ENCODE measurements at places on chromosomes 5 and 9. TPM values are rescaled to one million over a fixed set of nuclear protein-coding genes. Genes with fewer than 3 reads are reported as not detected.

- DNase-seq, result no peak
These were observed 213.1 kb downstream of the PSAT1 start for GRCh38 chr9:78510035-78510434.

DNA sequence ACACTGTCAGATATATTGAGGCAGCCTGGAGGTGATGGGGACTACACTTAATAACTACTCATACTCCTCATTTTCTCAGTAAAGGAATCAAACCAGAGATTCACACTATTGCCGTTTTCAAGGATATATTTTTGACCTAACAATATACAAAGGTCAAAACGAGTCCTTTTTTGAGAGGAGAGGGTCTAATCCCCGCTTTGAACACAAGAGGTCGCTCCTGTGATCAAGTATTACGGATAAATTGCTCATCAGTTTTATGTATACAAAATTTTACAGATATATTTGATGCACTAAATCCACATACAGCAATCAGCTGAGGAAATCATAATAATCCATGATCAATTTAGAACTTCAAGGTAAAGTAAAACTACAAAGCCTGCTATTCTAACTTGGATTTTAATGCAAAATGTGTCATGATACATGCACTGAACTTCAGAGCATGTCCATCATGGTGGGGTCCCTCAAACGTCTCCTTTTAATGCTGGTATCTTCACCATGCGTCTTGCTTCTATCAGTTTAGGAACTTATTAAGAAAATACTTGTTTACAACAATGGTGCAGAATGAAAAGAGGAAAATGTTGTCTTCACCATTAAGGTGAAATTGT is 2.5 kb upstream of the ISL1 start:
- DNase-seq, result no peak

DNA sequence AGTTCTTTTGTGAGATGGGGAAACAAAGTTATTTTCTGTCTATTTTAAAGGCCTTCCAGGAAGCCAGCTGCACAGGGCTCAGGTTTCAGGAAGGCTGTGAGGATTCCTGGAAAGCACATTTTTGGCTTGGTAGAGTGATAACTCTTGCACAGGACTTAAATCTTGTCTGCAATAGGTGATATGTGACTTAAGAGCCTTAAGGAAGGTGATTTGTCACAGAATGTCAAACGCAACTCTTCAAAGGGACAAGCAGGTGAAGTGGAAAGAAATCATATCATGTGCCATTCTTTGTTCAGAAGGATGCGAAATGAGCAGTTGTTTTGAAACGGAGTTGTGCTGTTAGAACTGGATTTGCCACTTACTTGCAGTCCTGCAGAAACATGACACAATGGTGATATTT is 459.3 kb downstream of the MAT2B start:
- peak; percentile 31 for DNase-seq

DNA sequence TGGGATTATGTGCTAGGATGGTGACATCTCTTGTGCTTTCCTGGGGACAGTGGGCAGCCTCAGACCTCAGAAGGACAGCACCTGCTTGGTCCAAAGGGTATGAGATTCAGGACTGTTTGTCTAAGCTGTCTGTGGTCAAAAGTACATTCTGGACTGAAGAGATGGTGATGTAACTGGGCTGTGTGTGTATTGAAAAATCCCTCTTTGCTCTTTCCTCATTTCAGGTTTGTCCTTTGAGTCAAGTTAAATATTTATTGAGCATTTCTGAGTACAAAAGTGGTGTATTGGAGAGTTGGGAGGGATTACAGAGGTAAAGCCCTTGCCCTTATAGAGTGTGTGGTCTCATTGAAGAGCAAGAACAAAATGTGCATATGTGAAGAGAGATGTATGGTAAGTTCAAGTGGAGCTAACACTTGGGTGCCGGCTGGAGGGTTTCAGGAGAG is 46.7 kb downstream of the RCL1 start:
- DNase-seq, result no peak

DNA sequence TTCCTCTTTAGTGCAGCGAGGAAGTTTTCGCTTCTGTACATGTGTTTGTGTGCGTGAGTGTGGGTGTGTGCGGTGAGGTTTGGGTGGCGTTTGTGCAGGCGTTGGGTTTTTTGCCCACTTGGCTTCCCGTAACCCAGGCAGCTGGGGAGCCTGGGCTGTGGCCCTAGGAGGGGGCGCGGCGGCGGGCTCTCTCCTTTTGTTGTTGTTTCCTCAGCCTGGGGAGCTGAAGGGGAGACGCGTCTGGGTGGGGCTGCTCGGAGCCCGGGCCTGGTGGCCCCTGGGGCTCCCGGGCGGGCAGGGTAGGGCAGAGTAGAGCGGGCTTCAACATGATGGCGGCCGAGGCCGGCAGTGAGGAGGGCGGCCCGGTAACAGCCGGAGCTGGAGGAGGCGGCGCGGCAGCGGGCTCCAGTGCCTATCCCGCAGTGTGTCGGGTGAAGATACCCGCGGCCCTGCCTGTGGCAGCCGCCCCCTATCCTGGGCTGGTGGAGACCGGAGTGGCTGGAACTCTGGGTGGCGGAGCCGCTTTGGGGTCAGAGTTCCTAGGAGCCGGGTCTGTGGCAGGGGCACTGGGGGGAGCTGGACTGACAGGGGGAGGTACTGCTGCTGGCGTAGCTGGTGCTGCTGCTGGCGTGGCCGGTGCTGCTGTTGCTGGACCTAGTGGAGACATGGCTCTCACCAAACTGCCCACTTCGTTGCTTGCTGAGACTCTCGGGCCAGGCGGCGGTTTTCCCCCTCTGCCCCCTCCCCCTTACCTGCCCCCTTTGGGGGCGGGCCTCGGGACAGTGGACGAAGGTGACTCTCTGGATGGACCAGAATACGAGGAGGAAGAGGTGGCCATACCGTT is 665 bp downstream of the RASA1 start:
- DNase-seq, result peak; percentile 63

DNA sequence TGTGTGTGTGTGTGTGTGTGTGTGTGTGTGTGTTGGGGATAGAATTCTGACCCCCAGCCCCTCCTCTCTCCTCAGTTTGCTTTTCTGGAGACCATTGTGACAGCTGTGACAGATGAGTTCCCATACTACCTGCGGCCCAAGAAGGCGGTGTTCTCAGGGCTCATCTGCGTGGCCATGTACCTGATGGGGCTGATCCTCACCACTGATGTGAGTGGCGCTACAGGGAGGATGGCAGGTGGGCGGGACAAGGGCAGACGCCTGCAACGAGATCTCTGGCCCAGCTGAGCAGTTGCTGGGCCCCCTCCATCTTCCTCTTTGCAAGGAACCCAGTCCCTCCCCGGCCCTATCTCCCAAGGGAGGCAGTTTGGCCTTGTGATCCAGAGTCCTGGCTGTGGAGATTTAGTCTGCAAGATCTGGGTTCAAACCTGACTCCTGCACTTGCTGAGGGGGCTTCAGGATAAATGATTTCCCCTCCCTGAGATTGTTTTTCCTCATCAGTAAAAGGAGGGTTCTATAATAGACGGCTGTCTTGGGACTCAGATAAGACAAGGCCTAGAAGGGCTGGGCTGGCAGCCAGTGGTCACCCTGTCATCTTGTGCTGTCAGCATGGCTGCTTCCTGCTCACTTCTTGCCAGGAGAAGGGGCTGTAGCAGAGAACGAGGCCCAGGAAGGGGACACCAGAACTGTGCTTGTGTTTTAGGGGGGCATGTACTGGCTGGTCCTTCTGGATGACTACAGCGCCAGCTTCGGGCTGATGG is 14.1 kb downstream of the SLC6A7 start:
- DNase-seq, result no peak

DNA sequence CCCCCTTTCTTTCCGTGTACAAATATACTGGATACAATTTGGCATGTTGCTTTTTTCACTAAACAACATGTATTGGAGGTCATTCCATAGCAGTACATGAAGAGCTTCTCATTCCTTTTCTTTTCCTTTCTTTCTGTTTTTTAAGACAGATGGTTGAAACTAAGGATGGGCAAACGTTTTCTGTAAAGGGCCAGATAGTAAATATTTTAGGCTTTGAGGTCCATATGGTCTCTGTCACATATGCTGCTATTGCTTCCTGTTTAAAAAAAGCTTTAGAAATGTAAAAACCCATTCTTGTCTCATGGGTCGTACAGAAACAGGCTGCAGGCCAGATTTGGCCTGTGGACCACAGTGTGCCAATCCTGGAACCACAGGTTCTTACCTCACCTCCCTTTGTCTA is 160.1 kb downstream of the ACER2 start:
- DNase-seq, result no peak

DNA sequence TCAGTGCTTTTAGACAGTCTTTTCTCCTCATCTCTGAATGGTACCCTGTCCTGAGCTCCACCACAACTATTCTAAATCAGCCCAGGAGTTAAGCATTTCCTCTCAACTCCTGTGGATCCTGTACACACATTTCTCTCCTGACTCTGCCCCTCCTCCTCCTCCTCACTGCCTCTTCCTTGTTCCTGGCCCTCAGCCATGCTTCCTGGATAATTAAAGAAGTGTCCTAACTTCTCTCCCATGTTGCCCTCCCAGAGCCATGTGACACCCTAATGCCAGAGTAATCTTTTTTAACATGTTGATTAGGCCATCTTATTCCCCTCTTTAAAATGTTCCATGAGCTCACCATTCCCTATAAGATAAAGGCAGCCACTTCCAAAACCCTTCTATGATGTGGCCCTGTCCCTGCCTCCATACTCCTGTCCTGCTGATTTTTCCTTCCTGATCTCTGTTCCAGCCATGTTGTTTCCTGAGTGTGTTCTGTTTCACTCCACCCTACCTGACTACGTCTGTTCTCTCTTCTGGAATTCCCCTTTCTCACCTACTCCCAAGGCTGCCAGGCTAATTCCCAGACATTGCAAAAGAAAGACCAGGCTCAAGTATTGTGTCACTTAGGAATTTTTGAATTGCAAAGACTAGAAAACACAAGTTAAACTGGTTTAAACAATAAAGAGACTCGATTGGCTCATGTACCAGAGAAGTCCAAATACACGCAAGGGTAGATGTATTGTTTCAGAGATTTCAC is 295.2 kb downstream of the MAST4 start:
- DNase-seq, result no peak

GRCh38 chr5:93805616-93806379 is 64.4 kb upstream of the POU5F2 start:
- no peak for DNase-seq

GRCh38 chr9:91211919-91212318 is 149.8 kb downstream of the AUH start:
- DNase-seq, result no peak

GRCh38 chr9:92353051-92353450 is 27.3 kb downstream of the CENPP start:
- no peak for DNase-seq

DNA sequence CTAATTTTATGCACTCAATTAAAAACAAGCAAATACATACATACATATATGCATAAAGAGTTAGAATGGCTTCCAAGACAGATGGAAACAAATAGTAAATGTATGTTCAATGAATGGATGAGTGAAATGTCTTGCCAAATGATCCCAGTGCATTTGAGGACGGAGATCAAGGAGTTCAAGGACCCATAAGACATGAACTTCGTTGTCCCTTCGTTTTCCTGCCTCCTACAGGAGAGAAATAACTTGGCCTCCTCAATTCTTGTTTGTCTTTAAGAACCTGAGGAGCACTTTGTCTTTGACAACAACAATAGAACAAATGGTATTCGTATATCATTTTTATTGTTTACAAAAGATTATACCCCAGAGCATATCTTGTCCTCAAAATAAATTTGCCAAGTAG is 2.4 kb upstream of the PAPPA start:
- DNase-seq, result no peak

DNA sequence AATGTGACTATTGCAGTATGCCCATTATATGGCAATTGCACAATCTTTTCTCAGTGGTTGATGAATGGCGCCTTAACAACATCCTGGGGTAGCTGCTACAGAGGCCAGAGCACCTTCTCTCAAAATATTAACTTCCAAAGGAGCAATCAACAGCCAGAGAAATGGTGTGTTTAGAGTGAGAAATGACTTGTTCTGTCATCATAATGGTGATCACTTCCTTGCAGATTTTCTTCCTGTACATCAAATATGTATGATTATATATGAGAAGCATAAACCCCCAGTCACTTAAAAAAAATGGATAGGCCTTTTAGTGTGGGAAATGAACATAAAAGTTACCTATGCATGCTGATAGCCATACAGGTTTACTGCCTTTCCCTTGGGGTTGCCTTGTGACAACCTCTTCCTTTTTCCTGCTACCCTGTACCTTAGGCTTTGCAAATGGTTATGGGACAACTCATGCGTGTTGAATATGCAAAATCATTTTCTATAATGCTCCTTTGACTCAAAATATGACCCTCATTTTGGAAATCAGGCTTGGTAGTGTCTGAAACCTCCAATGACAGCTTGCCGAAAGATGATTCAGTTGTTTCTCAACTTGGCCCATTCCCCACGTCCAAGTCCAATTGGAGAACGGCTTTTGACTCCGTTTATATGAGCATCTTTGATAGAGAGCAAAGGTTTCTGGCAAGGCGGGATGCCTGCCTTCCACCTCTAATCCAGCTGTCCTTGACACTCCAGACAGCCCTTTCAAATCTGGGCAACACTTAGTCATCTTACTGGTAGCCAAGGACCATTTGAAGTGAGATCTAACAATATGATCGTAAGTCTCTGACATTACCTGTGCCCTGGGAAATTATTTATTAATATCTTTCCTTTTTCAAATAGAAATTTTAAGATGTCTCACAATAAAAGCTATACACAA is 69.3 kb downstream of the SLC1A1 start:
- DNase-seq, result no peak

GRCh38 chr5:72624641-72625236 is 117.5 kb upstream of the ZNF366 start:
- DNase-seq, result no peak

- no peak for DNase-seq
These were observed 54.5 kb downstream of the RXRA start for GRCh38 chr9:134380542-134381271.

- no peak for DNase-seq
These were observed 18.6 kb downstream of the EQTN start for GRCh38 chr9:27278374-27278773.

DNA sequence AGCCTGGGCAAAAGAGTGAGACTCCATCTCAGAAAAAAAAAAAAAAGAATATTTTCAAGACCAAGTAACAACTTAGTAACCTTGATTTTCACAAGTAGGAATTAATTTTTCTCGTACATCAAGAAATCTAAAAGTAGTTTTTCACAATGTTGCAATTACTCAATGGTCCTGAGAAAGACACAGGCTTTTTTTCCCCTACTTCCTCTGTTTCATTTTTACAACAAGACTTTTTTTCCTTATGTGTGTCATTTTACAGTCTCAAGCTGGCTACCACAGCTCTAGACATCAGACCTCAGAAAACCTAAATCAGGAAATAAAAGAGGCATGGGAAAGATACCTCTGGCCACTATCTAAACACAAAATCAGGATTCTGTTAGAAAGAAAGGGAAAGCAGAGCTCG is 45.9 kb downstream of the WDR36 start:
- DNase-seq, result no peak

Gene ITK
- 0.40 TPM for polyA plus RNA-seq

Gene MELK
- polyA plus RNA-seq, result 24.0 TPM

Gene HAVCR2
- polyA plus RNA-seq, result 8.0 TPM

Gene SLC6A19
- 77.6 TPM for polyA plus RNA-seq

Gene EPB41L4A
- 23.7 TPM for polyA plus RNA-seq

Gene ZDHHC11B
- 4.3 TPM for polyA plus RNA-seq

Gene LECT2
- 2.1 TPM for polyA plus RNA-seq

Gene ADAMTSL1
- 16.1 TPM for polyA plus RNA-seq

Gene MOB3B
- polyA plus RNA-seq, result 25.5 TPM

Gene RAD50
- polyA plus RNA-seq, result 52.4 TPM

Gene ARL14EPL
- polyA plus RNA-seq, result not detected

Gene CDX1
- polyA plus RNA-seq, result 0.54 TPM

Gene MEGF9
- polyA plus RNA-seq, result 22.1 TPM

Gene PRR7
- 0.97 TPM for polyA plus RNA-seq

Gene NOL8
- polyA plus RNA-seq, result 48.7 TPM

Gene CDC20B
- 0.89 TPM for polyA plus RNA-seq

Gene SHC3
- 2.5 TPM for polyA plus RNA-seq

Gene SYNPO
- polyA plus RNA-seq, result 97.3 TPM

Gene CCDC183
- 2.5 TPM for polyA plus RNA-seq

Gene CYFIP2
- polyA plus RNA-seq, result 126 TPM

Gene GABRA6
- not detected for polyA plus RNA-seq
